EL (cell line): ENCODE measurements at places on chromosomes 16 and 17.
A peak's percentile ranks its signal among the peaks of the same experiment; 100 is the strongest.

DNA sequence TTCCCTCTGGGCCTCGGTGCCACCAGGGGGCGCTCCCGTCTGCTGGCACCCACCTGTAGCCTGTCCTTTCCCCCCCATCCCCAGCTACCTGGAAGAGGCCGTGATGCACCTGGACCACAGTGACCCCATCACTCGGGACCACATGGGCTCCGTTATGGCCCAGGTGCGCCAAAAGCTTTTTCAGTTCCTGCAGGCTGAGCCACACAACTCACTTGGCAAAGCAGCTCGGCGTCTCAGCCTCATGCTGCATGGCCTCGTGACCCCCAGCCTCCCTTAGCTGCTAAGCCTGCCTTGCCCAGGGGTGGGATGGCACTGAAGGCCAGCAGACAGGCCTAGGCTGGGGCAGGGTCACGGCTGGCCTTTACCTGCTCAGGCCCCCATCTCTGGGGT lies 818 bp upstream of the NRN1L start:
- peak; percentile 37 for DNase-seq

DNA sequence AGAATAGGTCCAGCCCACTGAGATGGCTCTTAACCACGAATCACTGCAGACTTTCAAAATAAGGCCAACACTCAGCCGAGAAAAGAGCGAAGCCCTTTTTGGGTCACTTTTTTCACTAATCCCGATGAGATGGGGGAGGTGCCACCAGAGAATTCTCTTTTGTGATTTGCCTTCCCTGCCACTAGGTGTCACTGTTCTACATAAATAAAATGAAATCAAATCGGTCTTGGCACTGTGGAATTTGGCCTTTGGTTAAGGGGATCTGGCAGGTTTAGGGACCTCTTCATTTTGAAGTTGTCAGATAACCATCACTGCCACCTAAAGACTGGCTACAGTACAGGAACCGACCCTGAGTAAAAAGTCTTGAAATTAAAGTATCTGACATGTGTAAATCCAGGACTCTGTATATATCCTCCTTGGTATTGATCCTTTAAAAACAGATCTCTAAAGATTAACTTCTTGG lies 147.0 kb downstream of the HS3ST4 start:
- DNase-seq, result peak; percentile 33

DNA sequence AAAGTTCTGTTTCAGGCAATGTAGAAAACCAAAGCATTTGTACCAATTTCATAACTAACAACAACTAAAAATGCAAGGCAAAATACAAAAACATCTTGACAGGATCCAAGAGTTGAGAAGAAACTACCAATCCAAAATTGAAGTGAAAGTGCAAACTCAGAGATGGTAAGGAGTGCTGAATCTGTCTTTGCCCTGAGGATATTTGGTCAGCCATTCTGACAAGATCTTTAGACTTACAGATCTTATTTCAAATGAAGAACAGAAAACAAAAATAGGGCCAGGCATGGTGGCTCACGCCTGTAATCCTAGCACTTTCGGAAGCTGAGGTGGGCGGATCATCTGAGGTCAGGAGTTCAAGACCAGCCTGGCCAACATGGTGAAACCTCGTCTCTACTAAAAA lies 412.8 kb downstream of the ZFHX3 start:
- DNase-seq, result no peak

DNA sequence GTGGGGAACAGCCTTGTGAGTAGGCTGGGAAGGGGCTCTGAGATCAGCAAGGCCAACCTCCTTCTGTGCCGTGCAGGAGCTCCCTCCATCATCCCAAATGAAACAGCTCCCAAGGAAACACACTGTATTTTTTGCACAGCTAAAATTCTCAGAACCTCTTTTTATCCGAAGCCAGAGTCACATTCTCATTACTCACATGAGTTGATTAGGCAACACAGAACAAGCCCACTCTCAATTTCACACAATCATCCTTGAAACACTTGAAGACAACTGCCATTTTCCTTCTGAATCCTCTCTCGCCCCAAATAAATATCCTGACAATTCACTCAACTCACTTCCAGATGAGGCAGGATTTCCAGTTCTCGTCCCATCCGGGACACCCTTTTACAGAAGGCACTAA lies 66.1 kb downstream of the MYO18A start:
- DNase-seq, result no peak

DNA sequence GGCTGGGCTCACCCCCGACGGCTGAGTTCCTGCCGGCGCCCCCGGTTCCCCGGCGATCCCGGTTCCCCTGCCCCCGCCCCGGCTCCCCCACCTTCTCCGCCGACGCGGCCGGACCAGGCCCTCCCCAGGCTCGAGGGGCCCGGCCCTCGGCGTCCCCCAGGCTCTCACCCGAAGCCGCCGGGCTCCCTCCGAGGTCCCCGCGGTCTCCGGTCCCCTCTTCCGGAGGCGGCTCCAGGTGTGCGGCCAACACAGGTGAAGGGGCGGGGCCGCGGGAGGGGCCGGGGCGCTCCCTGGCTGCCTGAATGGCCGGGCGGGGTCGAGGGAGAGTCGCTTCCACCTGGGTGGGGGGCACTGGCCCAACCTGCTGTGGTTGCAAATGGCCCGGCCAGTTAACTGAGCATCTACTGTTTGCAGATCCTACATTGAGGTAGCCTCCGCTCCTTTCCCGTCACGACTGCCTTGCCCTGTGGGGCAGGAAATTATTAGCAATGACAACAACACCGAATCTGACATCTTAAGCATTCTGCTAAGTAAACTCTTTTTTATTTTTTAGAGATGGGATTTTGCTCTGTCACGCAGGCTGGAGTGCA lies at the start of gene BICDL2:
Gene BICDL2, minus strand, starts transcription at position 219 of the 590 bp plus-strand sequence. CDS start 1,448 bp downstream, outside the sequence.
- DNase-seq, result no peak

DNA sequence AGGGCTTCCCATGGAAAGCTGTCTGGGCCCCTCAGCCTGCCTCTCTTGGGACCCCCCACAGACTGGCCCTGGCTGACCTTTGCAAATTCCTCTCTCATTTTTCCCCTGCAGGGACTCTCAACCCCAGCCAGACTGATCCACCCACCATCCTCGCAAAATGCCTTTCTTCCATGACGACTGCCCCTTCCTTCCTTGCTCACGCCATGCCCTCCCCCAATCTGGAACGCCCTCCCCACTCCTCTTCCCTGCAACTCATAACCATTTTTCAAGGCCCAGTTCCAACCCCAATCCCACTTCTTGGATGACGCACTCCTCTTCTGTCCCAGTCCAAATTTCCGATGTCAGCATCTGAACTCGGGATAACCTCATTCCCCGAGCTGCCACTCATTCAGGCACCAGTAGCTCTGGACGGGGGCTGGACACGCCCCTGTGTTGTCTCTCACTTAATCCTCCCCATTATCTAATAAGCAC lies 1.3 kb upstream of the DNAI2 start:
- DNase-seq, result no peak

DNA sequence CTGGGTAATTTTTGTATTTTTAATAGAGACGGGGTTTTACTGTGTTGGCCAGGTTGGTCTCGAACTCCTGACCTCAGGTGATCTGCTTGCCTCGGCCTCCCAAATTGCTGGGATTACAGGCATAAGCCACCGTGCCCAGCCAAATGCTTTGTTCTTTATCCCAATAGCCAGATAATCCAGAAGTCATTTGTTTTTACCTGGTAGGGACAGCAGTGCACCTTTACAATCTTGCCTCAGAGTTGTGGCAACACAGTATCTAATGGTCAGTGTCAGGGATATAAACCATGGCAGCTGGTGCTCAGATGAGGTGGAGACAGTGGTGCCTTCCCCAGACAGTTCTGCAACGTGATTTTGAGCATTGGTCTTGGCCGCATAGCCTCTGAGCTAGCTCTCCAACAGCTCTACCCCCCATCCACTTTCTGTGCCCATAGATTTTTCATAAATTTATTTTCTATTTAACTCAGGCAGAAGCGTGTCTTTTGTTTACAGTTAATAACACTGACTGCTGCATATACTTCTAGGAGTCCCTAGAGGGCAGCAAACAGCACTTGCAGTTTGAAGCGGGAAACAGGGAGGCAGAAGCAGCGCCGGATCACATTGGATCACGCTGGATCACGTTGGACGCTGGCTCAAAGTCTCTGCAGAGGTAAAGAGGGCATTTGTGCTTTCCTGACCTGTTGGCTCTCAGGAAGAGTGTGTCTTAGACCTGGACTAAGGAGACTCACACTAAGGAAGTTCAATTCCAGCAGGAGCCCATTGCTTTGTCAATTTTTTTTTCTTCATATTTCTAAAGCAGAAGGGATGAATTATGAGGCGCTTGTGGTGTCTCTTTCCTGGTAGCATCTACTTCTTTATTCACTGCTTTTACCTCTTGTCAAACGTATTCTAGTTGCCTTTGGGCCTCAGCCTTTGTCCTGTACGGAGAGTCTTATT lies 5.1 kb upstream of the GGT6 start:
- peak; percentile 78 for DNase-seq

DNA sequence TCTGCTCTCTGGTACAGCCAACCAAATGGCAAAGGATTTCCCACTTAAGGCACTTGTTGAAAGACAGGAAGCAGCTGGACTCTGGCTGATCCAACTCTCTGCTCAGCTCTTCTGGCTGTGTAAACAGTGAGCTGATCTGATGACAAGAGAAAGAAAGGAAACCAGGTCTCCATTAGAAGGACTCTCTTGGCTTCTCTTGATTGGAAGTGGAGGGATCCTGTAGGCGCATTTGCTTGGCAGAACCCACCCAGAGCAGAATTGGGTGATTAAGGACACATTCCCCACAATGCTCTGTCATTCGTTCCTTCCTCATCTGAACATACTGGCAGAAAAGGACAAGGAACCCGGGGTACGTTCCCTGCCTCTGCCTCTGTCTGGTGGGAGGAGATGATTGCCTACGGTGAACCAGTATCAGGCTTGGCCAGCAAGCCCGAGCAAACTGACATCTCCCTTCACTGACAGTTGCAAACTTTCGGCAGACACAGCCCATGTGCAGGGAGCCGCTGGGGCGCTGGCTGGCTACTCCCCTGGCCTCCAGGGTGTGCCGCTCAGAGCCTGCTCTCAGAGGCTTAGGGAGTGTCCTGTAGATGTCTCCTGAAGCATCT lies 29.1 kb downstream of the LDHD start:
- peak; percentile 19 for DNase-seq

GRCh38 chr16:82149536-82149935 lies 20.5 kb downstream of the MPHOSPH6 start:
- DNase-seq, result peak; percentile 4

DNA sequence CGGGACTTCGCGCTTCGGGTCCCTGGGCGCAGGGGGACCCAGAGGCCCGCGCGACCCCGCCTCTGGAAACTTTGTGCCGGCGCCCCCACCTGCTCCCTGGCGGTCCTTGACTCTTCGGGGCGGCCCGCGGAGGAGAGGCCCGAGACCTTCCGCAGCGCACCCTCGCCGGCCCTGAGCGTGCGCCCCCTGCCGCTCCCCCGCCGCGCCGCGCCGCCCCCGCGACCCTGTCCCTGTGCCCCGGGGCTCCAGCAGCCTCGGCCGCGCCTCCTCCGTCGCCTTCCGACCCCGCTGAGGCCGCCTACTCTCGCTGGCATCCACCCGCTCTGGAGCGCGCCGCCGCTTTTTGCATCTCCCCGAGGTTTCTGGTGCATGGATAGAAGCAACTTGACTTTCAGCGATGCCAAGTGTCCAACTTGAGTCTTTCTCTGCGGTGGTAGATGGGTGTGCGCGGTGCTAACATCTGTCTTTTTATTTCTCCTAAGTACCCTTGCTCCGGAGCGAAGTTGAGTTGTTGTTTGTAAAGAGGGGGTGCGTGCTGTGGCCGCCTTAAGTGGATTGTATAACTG lies 414 bp downstream of the DUSP14 start:
- DNase-seq, result peak; percentile 80

DNA sequence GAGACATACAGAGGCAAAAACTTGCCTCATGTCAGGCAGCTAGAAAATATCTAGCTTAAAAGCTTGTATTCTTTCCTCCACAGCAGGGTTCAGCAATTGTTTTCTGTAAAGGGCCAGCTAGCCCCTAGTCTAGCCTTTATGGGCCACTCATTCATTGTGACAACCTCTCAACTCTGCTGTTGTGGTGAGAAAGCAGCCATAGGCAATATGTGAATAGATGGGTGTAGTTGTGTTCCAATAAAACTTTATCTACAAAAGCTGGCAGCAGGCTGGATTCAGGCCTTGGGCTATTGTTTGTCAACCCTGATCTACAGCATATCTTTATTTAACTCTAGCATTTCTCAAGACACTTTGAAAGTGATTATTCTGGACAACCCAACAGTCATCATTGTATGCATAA lies 46.4 kb upstream of the CDYL2 start:
- DNase-seq, result no peak

DNA sequence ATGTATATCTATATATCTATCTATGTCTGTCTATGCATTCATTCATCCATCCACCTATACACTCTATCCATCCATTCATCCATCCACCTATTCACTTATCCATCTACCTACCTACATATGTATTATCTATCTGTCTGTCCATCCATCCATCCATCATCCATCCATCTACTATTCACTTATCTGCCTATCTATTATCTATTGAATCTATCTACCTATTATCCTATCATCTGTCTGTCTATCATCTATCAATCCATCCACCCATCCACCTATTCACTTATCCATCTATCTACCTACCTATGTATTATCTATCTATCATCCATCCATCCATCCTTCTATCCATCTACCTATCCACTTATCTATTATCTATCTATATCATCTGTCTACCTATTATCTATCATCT lies 302.3 kb downstream of the SHISA9 start:
- DNase-seq, result no peak

- no peak for DNase-seq
Observed at GRCh38 chr16:81636298-81636993, 142.6 kb upstream of the PLCG2 start.

DNA sequence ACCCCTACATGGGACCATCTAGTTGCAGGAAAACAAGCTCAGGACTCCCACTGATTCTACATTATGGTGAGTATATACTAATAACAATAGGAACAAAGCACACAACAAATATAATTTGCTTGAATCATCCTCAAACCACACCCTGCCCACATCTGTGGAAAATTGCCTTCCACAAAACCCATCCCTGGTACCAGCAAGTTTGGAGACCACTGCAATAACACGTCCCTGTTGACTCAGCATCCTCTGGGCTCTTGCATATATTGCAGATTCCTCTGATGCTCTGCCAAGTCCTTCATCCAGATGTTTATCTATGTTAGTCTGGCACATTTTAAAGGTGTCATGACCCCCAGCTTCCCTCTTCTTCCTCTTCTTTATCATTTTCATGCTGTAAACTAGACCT lies 138.4 kb downstream of the PCTP start:
- no peak for DNase-seq

- DNase-seq, result peak; percentile 41
Observed at GRCh38 chr16:17416461-17417311, 54.1 kb downstream of the XYLT1 start.

DNA sequence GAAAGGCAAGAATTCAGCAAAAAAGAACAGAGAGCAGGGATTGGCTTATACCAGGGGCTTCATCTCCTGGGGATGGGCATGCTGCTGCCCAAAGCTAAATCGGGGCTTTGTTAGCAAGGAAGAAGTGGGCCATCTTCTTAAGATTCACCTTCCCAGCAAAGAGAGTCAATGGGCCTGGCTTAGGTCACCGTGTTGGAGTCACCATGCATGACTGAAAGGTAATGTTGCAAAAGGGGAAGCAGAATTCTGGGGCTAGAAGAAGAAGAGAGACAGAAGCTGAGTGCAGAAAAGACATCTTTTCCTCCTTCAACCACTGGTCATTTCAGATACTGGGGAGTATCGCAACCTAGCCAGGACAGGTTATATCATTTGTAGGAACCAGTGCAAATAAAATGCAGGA lies 76.3 kb upstream of the KIFC3 start:
- DNase-seq, result no peak
